Activated T-cell treated with anti-CD3 and anti-CD28 coated beads for 1 hour (primary cell): ENCODE measurements at places on chromosomes 16 and 17.
A peak's percentile ranks its signal among the peaks of the same experiment; 100 is the strongest.

DNA sequence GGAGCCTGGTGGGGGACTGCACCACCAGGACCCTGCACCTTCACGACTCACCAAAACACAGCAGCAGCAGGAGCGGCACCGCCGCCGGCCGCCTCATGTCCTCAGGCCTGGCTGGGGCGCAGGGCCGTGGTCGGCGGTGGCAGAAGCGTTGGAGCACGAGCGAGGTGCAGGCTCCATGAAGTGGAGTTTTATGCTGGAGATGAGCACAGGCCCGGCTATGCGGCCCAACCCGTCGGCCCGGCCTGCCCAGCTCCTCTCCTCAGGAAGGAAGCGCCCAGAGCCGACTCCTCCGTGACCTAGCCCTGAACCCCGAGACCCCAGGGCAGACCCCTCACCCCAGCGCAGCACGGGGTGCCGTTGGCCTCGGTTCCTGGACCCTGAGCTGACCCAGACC, at the start of gene PRSS27:
PRSS27 (minus strand) TSS at position 161 of the 394 bp plus-strand sequence; CDS start at position 97, 64 bp downstream.
- DNase-seq: no peak

GRCh38 chr16:11386054-11386680, 40.9 kb downstream of the RMI2 start:
- no peak for DNase-seq

- DNase-seq: no peak
Observed at GRCh38 chr16:61792194-61792909, 243.9 kb downstream of the CDH8 start.

- no peak for DNase-seq
Observed at GRCh38 chr17:45946841-45947256, 52.2 kb upstream of the STH start.

DNA sequence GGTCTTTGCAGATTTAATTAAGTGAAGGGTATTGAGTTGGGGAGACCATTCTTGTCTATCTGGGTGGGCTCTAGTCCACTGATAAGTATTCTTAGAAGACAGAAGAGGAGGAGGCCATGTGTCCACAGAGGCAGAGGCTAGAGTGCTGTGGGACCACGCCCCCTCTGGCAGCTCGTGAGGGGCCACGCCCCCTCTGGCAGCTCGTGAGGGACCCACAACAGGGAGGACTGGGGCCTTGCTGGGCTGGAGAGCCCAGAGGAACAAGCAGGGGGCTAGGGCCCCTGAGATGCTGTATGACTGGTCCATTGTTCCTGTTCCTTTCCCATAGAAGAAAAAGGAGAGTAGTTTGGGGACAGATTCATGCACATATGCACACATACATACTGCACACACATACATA, 106.8 kb downstream of the METRNL start:
- DNase-seq: no peak

- no peak for DNase-seq
Observed at GRCh38 chr17:19017401-19017800, 12.8 kb upstream of the FAM83G start.

- DNase-seq: no peak
Observed at GRCh38 chr17:14352136-14352535, 51.3 kb downstream of the HS3ST3B1 start.

GRCh38 chr16:84194018-84194417, 3.1 kb downstream of the ADAD2 start:
- no peak for DNase-seq

GRCh38 chr17:17749921-17750320, 68.7 kb downstream of the RAI1 start:
- DNase-seq: peak; percentile 15

DNA sequence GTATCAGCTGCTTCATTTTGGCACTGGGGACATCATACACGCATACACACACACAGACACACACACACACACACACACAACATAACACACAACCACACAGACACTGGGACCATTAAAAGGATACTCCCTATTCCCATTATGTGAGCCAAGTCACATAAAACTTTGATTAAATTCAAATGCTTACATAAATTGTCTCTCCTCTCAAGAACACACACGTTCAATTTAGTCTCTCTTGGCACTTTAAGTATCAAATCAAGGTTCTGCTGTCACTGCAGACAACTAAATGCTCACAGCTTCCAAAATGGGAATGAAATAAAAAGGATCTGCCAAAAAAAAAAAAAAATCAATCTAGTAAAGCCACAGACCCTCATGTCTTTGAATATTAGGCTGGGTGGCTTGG, 184.9 kb downstream of the RBFOX1 start:
- no peak for DNase-seq

DNA sequence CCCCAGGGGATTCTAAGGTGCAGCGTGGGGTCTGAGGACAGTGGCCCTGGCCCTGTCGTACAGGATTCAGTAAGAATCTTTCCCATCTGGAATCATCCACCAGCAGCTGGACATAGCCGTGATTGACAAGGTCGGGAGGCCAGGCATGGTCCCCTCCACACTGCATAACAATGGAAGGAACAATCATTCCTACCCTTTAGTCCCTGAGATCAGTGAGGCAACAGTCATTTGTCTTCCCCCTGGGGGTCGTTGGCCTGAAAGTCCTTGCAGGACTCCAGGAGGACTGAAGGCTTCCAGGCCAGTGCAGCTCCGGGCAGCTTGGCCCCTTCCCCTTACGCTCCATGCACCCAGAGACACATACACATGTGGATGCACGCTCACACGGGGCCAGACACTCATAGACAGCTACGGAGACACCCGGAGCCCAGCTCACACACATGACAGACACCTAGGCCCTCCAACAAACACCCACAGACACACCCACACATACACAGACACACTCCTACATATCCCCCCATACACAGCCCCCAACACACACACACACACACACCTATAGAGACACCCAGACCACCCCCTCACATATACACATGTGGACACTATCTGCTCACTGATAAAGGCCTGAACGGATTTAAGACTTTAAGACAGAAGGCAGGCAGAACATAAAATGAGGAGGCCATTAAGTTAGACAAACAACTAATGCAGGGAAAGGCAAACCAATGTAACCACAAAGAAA, 42.9 kb downstream of the LITAF start:
- DNase-seq: no peak

DNA sequence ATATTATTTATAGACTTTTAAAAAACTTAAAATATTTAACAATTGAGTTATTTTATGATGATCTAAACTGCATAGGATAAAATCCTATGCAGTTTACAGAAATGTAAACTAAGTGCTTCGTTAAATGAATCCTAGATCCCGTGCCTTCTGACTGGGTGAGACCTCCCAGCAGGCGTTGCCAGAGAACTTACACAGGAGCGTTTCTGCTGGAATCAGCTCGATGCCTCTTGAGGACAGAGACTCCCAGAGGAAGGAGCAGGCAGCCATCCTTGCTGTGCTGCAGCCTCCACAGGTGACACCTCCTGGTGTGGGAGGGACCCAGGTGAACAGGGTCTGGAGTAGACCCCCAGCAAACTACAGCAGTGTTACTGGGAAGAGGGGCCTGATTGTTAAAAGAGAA, 160.4 kb downstream of the WWOX start:
- no peak for DNase-seq

DNA sequence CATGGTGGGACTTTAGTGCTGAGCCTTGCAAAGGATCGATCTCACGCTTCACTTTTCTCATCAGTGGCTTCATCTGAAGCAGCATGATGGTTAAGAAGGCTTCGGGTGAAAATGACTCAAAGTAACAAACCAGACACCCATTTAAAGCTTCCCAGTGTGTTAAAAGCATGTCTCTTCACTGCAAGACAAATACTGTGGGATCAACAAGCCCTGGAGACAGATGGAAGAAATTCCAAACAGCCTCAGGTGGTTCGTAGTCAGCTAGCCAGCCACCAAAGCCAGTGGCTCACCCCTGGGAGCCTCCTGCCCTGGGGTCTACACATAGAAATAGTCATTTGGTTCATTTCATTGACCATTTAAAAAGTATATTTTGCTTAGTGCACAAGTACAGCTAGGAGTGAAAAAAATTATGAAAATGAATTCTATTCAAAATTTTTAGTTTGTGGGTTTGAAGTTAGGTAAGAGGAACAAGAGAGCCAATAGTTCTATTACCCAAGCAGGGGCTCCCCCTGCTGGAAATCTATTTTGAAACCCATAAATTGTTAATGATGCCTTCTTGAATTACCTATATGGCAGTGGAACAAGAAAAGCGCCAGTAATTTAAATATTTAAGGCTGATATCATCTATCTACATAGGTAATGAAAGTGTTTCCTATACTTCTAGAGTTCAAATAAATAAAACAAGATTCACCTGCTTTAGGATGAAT, 51.6 kb downstream of the PMP22 start:
- no peak for DNase-seq

GRCh38 chr16:651844-652243, 2.7 kb downstream of the WDR90 start:
- DNase-seq: no peak

DNA sequence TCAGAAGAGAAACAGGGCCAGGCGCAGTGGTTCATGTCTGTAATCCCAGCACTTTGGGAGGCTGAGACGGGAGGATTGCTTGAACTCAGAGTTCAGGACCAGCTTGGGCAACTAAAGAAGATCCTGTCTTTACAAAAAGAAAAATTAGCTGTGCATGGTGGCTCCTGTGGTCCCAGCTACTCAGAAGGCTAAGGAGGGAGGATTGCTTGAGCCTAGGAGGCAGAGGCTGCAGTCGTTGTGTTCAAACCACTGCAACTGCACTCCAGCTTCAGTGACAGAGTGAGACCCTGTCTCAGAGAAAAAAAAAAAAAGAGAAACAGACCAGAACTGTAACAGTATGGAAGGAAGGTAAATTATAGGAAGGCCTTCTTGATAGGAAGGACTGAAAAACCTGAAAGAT, 10.3 kb downstream of the ARL4D start:
- DNase-seq: no peak

- DNase-seq: peak; percentile 71
Observed at GRCh38 chr17:74923538-74924249, 379 bp upstream of the OTOP2 start.

DNA sequence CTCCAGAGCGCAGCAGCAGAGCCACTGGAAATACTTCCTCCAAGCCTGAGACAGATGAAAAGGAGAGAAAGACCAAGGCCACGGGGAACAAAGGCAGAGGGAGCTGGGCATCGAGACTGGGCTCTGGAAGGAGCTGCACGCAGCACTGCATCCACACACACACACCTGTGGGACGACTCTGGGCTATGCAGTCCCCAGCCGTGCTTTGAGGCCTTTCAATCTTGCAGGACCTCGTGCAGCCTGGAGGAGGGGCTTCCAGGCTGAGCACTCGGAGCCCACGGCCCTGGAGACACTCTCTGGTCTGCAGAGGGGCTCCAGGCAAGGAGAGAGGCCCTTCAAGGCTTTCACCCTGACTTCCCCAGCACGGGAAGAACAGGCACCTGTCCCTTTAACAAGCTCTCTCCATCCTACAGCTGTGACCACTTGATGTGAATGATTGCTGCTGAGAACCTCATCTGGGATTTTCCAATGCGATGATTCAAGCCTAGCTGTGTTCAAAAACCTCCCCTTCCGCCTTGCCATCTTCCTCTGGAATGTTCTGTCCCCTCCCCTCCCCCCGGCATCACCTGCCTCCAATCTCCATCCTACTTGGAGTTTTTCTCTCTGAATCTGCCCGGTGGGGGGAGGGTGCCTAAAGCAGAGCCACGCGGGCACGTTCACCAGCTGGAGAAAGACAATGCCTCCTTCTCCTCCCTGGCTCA, 37.5 kb downstream of the RBFOX3 start:
- no peak for DNase-seq

GRCh38 chr17:67801626-67802175, 23.6 kb upstream of the BPTF start:
- no peak for DNase-seq

DNA sequence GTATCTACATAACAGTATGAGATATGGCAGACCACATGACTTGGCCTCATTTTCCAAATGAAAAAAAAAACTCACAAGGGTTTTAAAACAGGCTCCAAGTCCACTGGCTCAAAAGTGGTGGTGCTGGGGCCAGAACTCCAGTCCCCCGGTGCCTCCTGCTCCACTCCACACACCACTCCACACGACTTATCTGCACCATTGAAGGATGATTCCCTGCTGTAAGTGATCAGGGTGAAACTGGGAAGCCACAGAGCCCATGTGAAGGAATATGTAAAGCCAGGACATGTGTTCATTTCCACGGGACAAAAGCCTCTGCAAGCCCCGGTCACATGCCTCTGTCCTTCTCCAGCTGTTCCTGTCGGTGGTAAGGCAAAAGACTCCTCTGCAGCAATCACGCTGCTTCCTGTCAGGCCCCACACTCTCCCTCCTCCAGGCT, 97.2 kb downstream of the ZNF18 start:
- no peak for DNase-seq

DNA sequence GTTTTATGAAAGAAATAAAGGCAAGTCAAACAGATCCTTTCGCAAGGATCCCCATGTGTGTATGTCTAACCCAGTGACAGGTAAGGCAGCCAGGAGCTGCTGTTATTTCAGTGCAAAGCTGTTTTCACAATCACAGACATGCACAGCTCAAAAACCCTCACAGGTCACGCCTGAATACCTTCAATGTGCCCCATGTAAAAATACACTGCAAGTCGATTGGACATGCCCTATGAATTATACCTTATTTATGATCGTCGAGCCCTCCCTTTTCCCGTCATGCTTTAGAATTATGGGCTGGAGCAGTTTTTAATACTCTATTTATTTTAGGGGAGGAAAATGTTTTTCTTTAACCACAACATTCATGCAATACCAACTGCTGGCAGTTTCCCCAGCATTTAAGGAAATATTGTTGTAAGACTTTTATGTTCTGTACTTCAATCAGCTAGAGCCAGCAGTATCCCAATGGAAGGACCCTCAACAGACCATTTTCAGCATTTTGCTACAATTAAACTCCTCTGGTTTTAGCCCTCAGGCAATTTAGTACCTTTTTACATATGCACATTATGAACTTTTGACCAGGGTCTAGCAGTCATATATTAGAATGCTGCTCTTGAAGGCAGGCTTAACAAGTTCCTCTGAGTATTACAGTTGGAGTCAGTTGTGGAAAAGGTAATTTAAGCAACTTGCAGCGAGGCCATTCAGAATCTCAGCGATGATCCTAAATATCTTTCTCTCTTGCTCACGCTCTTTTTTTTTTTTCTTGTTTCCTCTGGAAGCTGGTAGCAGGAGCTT, 362.2 kb downstream of the WWOX start:
- DNase-seq: no peak

DNA sequence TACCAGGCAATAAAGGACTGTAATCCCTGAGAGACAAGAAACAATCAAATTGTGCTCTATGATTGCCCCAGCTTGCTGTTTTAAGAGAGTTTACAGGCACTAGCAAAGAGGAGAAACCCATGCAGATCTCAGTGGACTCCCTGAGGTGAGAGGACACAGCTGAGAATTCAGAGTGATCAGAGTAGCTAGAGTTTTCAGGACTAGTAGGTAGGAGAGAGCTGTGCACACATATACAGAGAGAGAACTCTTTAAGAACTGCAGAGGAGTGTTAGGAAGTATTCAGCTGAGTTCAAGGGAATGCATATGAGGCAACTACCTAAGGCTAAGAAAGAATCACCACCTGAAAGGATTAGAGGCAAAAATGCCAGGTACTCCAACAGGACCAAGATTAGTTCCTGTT, 904.8 kb downstream of the CDH8 start:
- no peak for DNase-seq

DNA sequence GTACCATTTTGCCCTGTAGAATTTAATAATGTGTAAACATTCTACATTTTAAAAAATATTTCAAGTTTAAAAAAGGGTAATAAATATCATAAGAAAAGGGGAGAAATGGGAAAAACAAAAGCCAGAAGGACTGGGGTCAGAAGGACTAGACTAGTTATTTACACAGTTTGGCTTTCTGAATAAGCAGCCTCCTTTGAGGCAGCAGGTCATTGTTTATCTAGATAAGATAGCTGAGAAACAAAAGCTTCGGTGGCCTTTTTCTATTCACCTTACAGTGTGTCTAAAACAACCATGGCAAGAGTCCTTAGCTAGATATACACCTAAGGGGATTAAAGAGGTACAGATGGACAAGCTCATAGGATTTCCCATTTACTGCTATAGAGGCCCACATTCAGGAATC, 396.5 kb upstream of the PMFBP1 start:
- DNase-seq: no peak
